ENCODE measurements at places on chromosomes 3 and 15. TPM values are rescaled to one million over a fixed set of nuclear protein-coding genes. Genes with fewer than 3 reads are reported as not detected.
A peak's percentile ranks its signal among the peaks of the same experiment; 100 is the strongest.

- no peak for DNase-seq
Measured at GRCh38 chr15:45715528-45715927, 80.7 kb downstream of the SQOR start.

DNA sequence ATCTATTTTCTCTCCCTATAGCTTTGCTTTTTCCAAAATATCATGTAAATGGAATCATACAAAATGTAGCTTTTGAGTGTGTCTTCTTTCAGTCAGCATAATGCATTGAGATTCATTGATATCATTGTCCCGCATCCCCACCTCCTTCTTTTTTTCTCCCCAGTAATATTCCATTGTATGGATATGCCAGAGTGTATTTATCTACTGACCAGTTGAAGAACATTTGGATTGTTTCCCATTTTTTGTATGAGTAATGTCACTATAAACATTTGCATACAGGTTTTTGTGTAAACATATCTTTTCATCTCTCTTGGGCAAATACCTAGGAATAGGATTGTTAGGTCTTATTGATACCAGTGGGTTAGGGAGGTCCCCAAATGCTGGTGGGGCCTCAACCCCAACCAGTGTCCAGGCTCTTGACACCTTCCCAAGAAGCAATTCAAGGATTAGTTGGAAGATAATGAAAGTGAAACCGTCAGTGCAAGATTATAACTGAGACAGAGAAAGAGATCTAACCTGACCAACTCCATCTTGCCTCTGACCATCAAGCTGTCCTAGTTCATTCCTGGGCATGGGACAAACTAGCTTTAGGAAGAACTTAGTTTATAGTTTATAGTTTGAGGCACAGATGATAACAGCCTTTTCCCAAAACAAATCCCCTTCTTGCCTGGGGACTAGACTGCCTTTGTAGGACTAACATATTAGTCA, 7.4 kb upstream of the SLC33A1 start:
- no peak for DNase-seq

- DNase-seq = no peak
Measured at GRCh38 chr15:87167706-87168105, 1088.0 kb downstream of the AGBL1 start.

DNA sequence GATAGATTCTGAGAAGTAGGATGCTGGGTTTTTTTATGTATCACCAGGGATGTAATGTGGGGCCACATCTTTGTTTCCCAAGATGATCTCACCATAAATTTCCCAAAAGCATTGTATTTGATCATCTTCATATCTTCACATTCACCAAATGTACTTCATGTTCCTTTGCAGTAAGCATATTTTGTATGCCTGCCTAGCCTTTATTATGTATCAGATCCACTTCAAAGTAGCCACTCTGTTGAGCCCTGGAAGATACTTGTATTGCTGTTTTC, 14.2 kb upstream of the GATM start:
- no peak for DNase-seq

The RHOV gene
- not detected for total RNA-seq

DNA sequence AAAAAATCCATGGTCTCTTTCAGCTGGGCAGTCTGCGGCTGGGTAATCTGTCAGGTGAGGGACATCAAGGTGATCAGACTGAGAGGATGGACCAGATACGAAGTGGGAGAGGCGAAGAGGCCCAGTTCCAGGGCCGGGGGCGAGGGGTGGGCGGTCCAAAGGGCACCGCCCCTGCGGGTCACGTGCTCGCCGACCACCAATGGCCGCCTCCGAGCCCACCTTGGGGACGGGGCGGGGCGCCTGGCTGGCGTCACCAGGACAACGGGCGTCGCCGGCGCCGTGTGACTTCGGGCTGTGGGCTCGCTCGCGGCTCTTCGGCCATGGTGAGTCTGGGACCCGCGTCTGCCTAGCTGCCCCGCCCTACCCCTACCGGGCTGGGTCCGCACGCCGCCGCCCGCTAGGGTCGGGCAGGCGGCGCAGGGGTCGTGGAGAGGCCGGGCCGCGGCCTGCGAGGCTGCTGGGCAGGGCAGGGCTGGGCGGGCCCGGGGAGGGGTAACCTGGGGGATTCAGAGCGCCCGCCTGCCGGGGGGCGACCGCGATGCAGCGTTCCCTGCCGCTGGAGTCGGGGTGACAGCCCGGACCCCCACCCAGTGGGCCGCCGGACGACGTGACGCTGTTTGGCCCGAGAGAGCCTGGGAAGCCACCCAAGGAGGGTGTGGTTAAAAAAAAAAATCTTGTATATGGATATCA, at the start of gene FBXL2:
FBXL2 (plus strand) TSS at position 250 of the 690 bp plus-strand sequence; CDS start at position 321, 71 bp downstream.
- peak; percentile 45 for DNase-seq

GRCh38 chr15:44729408-44730127, 6.8 kb upstream of the TRIM69 start:
- no peak for DNase-seq

- no peak for DNase-seq
Measured at GRCh38 chr15:91488452-91488851, 365.1 kb upstream of the SLCO3A1 start.

- no peak for DNase-seq
Measured at GRCh38 chr15:93968773-93969172, 262.6 kb upstream of the MCTP2 start.

DNA sequence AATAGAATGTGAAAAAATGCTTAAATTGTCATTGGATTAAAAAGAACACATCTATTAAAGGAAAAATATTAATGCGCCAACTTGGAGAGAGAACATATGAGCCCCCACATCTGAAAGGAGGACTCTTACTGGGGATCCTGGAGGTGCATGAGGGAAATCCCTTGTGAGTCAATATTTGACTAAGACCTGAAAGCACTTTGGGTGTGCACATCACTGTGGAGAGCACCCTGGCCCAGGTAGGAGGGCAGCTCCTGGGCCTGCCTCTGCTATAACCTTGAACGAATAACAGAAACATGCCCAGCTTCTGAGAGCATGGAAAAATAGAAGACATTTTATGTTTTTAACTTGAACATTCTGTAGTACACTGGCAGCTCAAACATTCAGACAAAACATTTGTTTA, 199.8 kb downstream of the GAP43 start:
- DNase-seq = no peak

The NPAP1 gene
- total RNA-seq = 0.69 TPM

The LYSMD2 gene
- 16.4 TPM for total RNA-seq

The MESP2 gene
- not detected for total RNA-seq

The TMEM40 gene
- 0.80 TPM for total RNA-seq
